ENCODE measurements at places on chromosomes 4 and X.

GRCh38 chrX:38654302-38654701 lies 93.0 kb downstream of the TSPAN7 start:
- no peak for DNase-seq

DNA sequence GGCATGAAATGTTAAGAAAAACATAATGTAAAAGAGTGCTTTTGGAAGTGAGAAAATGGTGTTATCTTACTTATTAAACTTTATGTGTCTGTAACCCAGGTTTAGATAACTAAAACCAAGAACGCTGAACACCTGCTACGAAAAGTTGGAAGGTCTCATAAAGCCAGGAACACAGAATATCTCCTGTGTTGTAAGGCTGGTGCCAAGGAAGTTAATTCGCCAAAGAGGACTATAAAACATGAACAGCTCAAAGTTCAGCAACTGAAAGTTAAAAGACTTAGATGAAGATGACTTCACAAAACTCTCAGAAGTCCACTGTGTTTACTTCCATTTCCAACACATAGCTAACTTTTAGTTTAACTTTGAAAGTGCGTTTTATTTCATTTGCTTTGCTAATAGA lies 54.3 kb downstream of the GPRIN3 start:
- no peak for DNase-seq

GRCh38 chr4:43990963-43991362 lies 457.6 kb downstream of the KCTD8 start:
- DNase-seq: no peak

DNA sequence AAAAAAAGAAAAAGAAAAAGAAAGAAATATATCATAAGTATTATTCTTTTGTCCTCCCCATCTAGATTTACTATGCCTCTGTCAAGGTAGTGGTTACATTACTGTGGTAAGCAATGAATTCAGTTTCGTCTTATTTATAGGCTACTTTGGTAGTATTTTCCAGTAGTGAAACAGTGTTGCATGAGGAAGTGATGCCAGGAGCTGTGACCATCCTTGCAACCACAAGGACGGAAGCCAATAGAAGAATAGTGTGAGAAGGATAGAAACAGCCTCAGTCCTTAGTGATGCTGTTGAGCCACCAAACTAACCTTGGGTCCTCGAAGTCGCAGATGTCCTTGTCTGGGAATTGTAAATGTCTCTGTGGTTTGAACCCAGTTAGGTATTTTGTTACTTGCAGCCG lies 328.5 kb downstream of the PPP3CA start:
- no peak for DNase-seq

DNA sequence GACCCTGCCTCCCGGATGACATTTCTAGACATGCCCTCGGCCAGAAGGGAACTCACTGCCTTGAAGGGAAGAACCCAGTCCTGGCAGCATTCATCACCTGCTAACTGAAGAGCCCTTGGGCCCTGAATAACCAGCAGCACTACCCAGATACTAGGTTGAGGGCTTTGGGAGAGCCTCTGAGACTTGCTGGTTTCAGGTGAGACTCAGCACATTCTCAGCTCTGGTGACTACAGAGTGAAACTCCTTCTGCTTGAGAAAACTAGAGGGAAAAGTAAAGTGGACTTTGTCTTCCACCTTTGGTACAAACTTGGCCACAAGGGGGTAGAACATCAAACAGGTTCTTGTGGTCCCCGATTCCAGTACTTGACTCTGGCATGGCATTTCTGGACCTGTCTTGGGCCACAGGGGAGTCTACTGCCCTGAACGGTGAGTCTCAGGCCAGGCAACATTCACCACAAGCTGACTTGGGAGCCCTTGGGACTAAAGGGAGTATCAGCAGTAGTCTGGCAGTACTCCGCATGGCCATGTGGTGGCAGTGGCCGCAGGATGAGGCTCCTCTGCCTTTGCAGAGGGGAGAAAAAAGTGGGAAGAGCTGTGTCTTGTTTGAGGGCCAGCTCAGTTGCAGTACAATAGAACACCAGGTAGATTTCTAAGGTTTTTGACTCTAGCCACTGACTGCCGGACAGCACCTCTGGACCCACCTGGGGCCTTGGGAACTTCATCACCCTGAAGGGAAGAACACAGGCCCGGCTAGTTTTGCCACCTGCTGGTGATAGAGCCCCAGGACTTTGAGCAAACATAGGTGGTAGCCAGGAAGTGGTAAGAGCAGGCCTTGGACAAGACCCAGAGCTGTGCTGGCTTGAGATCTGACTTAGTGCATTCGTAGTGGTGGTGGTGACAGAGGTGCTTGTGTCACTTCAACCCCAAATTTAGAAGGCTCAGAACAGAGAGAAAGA lies 414.8 kb downstream of the OPHN1 start:
- DNase-seq: no peak

- DNase-seq: no peak
Measured at GRCh38 chr4:128513664-128514484, 226.3 kb upstream of the PGRMC2 start.

GRCh38 chr4:55050418-55050950 lies 74.9 kb downstream of the KDR start:
- DNase-seq: no peak

DNA sequence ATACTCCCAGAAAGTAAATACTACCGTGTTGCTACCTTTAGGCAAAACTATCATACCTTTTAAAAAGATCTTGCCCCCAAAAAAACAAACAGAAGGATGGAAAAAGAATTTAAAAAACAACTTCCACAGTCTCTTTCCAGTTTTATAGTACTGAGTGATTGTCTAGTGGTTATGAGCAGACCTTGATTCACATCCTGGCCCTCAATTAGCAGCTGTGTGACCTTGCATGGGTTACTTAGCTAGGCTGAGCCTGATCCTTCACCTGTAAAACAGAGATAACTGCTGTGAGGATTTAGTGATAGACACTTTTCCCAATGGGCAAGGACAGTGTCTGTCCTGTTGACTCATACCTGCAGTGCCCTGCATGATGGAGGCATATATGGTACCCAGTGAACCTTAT lies 49.0 kb downstream of the SMAD1 start:
- no peak for DNase-seq
